ENCODE measurements at places on chromosomes 6 and 20.

DNA sequence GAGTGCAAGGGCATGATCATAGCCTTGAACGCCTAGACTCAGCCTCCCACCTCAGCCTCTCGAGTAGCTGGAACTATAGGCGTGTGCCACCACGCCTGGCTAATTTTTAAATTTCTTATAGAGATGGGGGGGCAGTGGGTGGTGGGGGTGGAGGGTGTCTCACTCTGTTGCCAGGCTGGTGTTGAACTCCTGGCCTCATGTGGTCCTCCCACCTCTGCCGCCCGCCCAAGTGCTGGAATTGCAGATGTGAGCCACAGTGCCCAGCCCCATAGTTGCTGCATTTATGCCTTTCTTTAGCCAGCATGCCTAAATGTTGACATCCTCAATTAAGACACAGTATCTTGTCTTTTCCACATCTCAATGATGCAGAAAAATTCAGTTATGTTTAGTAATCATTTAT is 171.1 kb downstream of the ARID1B start:
- DNase-seq = no peak

- DNase-seq = no peak
These were observed 10.6 kb downstream of the POLR3F start for GRCh38 chr20:18477821-18478220.

GRCh38 chr20:52649727-52650126 is 322.4 kb upstream of the TSHZ2 start:
- no peak for DNase-seq

DNA sequence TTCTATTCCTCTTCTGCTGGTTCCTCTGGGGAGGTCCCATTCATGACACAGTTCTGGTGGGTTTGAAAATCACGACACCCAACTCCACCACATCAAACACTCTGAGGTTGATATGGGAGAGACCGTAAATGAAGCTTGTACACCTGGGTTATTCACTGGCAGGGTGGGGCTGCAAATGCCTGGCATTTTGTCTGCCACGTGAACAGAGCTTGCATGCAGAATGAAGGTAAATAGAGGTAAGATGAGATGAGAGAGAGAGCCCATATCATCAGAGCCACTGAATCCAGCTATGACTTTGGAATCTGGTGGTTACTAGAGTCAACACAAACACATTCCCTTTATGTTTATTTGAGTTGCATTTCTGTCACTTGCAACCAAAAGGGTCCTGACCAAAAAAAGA is 97.4 kb downstream of the BANF2 start:
- DNase-seq = no peak

DNA sequence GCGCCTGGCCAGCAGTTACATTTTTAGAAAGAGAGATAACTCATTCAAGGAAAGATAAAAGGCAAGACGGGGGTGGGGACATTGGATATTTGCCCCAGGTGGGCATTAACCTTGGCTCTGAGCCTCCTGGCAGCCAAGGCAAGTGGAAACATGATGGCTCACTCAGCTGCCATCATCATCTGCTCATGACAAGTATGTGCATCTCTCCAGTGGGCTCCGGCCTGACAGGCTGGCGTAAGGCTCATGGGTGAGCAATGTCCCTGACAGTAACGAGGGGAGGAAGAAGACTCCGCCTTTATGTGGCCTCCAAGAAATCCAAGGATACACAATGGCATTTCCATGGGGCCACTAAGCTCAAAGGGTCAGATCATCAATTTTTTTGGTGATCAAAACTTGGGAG is 13.3 kb downstream of the ANKRD60 start:
- no peak for DNase-seq

DNA sequence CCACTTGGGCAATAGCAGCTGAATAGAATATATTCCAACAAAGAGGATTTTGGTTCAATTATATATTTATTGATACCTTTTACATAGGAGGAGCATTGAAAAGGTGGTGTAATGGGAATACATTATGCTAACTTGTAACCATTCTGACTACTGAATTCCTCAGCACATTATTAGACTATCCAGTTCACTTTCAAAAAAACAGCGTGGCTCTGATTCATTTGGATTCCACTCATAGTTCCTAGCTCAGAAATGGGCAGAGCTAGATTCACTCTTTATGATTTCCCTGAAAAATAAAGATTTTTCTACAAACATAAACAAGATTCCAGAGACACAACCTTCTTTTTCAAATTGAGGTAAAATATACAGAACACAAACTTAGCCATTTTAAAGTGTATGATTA is 9.2 kb upstream of the TRERF1 start:
- DNase-seq = no peak

DNA sequence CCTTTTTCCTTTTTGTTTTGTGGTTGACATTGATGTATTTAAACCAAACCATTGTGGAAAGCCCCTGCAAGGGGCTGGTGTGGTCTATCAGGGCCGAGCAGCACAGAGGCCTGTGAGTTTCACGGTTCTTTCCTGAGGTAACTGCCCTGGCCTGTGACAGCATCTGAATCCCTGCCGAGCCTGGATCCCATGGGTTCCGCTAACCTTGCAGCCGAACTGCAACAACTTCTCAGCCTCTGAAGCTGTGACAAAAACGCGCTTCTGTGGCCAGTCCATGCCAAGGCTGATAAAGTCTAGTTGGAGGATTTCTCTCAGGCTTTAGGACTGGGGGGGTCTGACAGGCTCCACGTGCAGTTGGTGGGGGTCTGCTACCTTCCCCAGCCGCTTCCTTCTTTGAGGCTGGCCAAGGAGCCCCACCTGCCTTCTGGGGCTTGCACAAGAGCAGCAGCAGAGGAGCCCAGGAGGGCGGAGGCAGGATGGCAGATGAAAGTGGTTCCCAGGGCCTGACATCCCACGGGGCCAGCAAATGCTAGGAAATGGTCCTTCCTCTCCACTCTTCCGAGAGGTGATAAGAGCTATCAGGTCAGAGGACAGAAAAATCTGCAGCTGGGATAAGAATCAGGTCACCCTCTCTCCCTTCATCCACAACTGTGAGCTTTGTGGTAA is 150.9 kb downstream of the PREX1 start:
- no peak for DNase-seq

DNA sequence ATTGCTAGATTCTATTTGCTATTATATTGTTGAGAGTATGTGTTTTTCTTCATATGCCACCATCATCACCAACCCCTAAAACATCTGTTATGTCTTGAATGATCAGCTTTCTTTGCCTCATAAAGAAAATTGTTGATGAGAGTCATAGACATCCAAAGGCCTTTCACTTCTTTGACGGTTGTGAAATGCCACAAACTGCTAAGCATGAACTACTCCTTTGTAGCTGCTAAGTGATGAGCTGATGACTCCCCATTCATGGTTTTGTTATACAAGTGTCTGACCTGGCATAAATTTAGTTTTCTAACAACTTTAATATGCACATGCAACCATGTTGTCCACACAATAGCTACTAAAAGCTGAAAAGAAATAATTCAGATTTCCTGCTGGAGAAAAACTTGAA is 684 bp upstream of the MED23 start:
- DNase-seq = peak; percentile 38

DNA sequence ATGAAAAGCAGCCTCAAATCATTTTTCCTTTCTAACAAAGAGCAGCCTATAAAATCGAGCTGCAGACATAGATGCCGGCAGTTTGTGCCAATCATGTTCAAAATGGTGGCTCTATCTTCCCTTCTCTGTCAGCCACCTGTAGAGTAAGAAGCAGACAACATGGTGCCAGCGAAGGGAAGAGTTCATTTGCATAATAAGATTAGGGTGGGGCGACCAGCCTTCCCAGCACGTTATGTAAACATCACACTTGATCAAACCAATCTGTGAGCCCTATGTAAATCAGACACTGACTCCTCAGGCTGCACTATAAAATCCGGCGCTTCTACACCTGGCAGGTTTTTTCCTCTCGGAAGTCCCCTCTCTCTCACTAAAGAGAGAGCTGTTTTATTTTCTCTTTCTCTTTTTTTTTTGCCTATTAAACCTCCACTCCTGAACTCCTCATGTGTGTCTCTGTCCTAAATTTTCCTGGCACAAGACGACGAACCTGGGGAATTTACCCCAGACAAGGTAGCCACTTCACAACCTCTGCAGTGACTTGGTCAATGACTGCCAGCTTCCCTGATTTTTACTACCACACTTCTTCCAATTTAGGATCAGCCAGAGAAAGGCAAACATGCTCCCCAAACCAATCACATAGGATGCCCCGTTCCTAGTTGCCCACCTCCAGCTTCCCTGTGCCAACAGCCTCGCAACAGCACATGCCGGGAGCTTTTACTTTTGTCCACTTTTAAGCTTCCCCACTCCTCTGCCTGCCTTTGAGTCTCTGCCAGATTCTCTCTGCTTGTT is 12.9 kb downstream of the TPMT start:
- DNase-seq = no peak

DNA sequence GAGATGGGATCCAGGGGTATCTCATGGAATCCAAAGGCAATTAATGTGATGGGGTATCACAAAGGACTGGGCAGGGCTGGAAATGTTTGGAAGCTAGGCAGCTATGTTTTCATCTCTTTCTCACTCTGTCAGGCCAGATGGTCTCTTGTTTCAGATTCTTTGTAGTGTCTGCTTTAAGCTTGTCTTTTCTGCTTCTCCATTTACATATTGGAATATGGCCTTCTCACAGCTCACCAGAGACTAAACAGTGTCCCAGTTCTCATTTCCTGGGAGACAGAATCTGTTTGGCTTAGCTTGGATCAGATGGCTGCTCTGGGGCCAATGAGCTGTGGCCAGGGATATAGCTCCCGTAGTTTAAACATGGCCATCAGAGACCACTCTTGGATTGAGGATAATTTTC is 78.9 kb downstream of the SLC35F1 start:
- no peak for DNase-seq

DNA sequence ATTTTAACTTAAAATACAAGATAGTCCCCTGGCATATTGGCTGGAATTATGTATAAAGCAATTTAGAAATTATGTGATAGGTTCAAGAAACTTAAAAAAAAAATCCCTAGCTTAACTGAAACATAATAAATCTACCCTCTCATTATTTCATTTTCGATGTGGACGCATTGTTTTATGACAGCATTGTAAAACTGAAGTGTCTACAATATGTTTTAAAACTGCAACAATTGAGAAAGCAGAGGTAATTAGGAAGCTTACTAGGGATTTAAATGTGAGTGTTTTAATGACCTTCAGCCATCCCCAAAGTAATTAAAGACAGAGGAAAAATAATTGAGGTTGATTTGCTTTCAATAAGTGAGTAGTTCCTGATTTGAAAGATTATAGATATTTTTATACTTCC is 776.0 kb downstream of the TBC1D32 start:
- DNase-seq = no peak

DNA sequence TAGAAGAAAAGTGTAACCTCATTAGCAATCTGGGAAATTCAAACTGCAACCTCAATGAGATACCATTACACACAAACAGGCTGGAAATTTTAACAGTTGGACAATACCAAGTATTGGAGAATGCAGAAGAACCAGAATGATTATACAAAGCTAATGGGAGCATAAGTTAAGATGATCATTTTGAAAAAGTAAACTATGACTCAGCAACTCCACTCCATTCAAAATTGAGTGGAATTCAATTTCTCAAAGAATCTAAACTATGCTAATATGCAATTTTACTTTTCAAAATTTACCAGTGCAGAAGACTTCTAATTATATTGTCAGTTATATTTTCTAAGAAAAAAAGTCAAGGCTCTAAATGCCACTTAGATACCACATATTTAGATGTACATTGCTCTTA is 17.2 kb downstream of the GPLD1 start:
- DNase-seq = no peak

GRCh38 chr6:33621711-33622388 is 728 bp downstream of the ITPR3 start:
- no peak for DNase-seq

DNA sequence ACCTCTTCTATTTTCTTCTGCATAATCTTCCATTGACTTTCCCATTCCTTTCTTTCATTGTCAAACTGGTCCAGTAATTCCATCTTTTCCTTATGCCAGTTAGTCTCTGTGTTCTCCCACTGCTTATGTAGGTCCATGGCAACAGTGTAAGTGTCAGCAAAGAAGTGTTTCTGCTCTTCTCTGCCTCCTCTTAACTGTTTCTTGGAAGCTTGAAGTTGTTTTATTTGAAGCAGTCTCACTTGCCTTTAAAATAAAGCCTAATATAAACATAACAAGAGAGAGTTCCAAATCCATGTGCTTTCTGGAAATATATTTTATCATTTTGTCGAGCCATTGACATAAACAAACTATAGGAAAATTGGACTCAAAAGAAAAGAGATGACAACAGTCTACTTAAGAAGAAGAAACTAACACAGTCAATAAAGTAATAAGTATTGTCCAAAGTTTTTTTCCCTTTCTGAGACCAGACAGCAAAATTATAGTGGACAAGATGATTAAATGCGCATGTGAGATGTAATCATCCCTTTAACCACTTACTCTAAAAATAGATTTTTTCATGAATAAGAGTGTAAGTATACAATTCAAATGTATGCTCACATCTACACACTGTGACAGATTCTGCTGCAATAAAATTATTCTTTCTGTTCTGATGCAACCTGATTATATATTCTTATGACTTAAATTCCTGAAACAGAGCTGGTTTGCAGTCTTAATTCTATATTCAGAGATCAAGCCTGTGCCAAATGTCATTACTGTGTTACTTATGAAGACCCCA is 5.2 kb downstream of the KIAA0408 start:
- DNase-seq = no peak

DNA sequence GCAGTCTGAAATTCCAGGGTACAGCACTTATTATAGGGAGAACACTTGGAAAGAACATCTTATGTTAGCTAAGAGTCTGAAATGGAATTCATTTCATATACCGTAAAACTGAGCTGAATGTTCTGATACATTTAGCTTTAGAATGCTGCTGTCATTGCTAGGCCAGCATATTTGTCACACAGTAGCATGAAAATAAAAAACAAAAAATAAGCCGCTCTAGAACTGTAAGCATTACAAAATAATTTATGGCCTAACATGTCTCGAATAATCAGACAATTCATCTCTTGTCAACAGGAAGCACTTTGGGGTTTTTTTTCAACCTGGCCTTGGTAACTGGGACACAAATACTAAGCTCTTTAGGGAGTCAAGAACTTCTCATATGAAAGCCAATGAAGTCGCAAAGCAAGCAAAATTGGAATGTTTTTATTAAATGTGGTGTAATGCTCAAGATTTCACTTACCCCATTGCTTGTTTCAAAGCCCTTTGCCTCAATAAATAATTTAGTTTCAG is 115.7 kb downstream of the PHACTR1 start:
- DNase-seq = no peak

DNA sequence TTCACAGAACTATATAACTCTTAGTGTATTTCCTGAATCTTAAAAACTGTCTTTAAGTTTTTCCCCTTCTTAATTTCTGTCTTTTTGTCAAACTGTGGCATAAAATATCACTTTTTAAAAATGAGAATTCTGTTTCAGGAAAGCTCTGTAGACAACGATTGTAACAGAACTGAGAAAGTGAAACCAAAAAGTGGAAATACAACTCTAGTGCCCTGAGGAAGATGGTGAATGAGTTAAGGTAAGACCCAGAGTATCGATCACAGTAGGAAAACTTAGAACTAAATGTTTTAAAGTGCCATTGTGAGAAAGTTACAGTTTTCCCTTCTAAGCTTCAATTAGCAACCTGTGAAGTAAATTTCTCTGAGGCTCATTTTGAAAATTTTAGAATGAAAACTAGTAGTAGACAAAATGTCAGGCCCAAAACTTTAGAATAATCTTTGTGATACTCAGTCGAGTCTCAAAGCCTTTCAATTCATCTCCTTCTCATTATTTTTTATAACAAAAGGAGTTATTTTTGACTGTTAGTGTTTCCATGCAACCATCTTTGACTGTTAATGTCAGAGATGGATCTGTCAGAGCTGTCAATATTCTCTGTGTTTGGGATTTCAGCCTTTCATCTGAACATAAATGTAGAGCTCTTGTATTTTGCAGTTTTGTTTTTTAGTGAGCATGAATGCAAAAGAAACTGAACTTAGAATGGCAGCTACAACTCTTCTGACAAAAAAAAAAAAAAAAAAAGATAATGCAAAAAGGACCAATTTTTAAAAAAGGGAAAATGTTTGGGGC is 19.0 kb upstream of the TRDN start:
- DNase-seq = peak; percentile 3

All from hematopoietic multipotent progenitor cell treated with erythropoietin and hydrocortisone succinate and interleukin-3 and kit ligand, for 8 days (in vitro differentiated cells).